RPMI8226 (cell line): ENCODE measurements at places on chromosomes 6 and 20.
A peak's percentile ranks its signal among the peaks of the same experiment; 100 is the strongest.

GRCh38 chr6:127202676-127203075 lies 64.0 kb upstream of the RNF146 start:
- no peak for DNase-seq

DNA sequence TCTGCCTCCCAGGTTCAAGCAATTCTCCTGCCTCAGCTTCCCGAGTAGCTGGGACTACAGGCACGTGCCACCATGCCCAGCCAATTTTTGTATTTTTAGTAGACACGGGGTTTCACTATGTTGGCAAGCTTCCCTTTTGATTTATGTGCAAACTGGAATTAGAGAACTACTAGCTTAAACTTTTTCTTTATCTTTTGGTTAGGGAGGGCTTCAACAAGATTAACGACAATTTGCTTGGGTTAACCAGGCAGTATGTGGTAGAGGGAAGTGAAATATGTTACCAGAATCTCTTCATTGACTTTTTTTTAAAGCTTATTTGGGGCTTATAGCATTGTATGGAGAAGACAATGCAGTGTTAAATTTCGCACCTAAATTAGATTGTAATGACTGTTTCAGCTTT lies 9.0 kb downstream of the MYO6 start:
- no peak for DNase-seq

GRCh38 chr6:146014233-146014632 lies 14.6 kb upstream of the GRM1 start:
- DNase-seq = no peak

GRCh38 chr20:22387452-22387851 lies 196.9 kb downstream of the FOXA2 start:
- DNase-seq = no peak

DNA sequence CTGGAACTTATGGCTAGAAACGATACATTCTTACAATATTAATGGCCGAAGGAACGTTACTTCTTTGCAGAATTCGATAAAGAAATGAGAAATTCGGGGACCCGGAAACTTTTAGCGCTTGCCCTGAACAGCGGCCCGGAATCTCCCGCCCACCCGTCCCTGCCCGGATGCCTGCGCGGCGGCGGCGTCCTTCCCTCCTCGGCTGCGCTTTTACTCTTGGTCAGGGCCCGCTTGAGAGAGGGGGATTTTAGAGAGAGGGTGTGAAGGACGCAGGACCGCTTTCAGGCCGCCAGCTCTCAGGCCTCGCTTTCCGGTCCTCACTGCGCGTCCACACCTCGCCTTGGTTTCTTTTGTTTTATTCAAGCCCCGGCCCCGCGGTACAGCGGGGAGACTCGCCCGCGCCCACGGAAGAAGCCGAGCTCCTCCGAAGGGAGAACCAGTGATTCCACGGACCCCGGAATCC lies 243.7 kb downstream of the ARID1B start:
- peak; percentile 67 for DNase-seq
